ENCODE measurements at places on chromosomes 3 and 15.

GRCh38 chr3:9266716-9267115, 17.3 kb upstream of the SRGAP3 start:
- no peak for DNase-seq

DNA sequence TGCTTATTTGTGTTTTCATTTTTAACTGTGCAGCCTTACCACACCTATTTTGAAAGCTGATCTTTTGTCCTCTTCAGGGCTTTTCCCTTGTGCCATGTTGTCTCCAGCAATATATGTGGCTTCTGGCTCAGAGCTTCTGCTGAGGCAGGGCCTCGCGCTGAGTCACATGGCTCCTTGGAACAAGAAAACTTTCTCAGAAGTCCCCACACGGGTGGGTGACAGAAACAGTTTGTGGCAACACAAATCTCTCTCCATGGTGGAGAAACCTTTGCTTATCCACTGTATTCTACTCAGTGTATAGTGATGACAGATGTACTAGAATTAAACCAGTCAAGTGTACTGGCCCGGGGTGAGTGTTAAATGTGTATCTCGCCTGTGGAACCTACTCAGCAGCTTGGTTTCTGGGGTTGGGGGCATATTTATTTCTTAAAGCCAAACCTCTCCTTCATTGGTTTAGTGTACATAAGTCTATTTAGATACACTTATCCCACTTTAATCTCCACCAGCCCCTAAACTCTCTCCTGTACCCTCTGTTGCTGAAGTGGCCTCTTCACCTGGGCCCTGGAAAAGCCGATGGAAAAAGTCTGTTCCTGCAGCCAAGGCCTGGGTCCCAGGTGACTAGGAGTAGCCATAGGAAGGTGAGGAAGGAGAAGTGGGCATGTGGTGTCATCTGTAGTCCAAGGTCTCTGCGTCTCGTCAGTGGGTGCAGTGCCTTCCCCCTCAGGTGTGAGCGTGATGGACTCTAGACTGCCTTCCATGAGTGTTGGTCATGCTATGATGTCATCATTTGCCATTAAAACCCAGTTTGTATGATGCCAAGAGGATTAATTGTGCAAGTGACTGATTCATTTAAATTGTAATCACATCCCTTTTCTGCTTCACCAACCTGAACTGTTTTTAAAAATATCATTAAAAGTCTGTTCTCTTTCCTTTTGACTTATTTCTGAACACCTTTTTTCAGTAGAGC, 3.2 kb upstream of the FBXL22 start:
- no peak for DNase-seq

DNA sequence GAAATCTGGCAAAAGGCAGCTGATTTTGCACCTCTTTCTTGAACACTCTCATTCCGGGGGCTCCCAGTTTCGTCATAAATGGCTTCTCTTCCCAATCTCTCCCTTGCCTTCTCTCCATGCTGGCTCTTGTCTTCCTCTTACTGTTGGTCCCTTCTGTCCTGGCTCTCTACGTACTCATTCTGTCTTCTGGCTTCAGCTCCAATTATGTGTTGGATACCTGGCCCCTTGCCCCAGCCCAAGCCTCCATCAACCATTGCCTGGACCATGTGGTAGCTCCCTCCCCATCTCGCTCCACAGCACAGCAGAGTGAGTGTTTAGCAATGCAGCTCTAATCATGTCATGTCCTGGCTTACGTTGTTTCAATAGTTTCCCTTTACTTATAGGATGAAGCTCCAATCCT, 21.7 kb upstream of the KY start:
- no peak for DNase-seq

DNA sequence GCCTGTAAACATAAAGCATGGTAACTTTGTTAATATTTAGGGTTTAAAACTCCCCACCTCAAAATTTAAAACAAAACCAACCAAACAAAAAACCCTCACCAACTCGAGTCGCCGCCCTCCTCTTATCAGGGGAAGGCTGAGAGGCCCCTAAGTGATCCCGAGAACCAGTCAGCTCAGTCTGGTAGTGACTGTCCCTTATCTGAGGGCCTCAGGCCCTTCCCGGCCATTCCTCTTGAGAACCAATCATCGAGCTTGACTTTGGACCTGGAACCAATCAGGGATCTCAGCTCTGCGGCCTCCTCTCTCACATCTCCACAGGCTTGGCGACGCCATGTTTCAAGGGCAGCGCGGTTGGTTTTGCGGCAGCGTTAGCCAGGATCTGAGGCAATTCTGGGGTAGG, at the start of gene TERB2:
Gene TERB2, plus strand, starts transcription at position 300 of the 400 bp plus-strand sequence. Its CDS starts 32 bp downstream, at position 332.
- DNase-seq, result no peak
